ENCODE measurements at places on chromosomes 1 and 21.

GRCh38 chr21:45827302-45827692 lies 154.3 kb upstream of the COL6A1 start:
- no peak for DNase-seq

GRCh38 chr1:100869996-100870395 lies 24.6 kb downstream of the EXTL2 start:
- DNase-seq, result no peak

DNA sequence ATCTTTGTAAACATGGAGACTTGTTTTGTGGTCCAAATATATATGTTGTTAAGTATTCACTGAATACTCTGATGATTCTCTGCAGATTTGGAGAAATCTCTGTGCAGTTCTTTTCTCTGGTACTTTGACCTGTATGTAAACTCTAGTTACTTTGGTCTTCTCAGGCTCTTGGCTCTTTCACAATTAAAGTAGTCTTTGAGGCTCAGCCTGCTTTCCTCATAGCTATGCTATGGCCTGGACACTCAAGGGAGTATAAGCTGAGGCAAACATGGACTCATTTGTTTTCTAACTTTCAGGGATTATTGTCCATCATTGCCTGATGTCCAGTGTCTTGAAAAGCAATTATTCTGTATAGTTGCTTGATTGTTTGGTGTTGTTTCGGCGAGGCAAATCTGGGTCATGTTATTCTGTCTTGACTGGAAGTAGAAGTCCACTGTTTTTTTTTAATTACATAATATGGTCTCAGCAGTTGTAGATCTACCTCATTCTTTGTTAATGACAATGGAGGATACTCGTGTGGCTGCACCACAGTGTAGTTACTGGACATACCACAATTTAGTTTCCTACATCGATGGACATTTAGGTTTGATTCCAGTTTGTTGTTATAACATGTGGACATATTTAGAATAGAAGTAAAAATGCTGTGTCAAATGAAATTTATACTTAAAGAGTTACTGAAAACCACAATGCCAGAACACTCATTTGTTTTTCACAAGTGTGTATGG lies 9.2 kb downstream of the PTBP2 start:
- DNase-seq, result no peak

DNA sequence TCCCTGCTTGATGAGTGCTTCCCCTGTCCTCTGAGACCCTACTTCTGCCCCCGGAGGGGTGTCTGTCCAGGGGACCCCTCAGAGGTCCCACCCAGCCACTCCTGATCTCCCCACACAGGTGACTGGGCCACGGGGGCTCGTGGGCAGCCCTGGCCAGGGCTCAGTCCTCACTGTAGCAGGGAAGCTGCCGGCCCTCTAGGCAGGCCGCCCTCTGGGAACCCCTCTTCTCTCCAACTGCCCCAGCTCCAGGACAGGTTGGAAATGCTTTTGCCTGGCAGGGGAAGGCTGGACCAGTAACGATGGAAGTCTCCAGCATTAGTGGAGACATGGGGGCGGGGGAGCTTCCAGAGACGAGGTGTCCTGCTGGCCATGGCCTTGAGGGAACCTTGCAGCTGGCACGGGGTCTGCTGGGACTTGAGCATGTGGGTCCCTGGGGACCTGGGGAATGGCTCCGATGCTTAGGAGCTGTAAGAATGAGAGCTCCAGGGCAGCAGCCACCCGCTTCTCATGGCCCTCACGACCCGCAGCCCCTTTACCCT lies 3.1 kb upstream of the FNDC10 start:
- no peak for DNase-seq

- DNase-seq, result no peak
Measured at GRCh38 chr1:29470087-29470787, 233.9 kb downstream of the PTPRU start.

DNA sequence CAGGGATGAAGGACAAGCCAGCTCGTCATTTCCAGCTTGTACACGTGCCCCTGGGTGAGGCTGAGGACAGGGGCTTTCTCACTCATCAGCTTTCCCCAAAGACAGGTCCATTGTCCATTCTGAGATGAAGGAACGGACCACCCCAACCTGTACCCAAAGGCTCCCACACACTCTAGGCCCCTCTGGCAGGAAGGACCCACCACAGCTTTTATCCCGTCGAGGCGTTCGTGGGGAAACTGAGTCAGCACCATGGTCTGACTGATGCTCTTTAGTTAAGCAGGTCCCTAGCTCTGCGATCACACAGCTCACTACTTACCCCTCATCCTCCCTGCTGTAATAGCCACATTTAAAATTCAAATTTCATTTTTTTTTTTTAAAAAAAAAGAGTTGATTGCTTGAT lies 117.3 kb downstream of the AJAP1 start:
- no peak for DNase-seq

DNA sequence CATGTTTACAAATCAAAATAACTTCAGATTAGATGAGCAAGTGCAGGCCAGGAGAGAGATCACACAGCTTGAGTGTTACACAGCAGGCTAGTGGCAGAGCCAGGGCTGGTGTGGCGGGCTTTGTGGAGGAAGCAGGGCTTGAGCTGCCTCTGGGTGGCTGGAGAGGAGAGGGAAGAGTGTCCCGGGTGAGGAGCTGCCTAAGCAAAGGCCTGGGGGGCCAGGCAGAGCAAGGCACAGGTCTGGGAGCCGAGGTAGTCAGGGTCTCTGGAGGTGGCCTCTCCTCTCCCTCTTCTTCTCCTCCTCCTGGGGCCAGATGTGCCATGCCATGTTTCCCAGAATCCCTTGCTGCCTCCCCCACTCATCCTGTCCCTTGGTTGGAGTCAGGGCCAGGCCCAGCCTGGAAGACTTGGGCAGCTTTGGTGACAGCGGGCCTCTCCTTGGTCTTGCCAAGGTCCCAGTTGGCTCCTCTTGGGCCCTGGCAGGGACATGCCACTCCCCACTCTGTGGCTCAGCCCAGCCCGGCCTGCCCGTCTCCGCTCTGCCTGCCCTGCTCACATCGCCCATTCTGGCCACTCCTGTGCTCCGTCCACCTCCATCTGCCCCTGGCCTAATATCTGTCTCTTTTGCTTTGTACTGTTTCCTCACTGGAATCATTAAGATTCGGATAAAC lies 70.3 kb downstream of the PTPRU start:
- no peak for DNase-seq

- no peak for DNase-seq
Measured at GRCh38 chr1:212542761-212543187, 65.8 kb upstream of the ATF3 start.

DNA sequence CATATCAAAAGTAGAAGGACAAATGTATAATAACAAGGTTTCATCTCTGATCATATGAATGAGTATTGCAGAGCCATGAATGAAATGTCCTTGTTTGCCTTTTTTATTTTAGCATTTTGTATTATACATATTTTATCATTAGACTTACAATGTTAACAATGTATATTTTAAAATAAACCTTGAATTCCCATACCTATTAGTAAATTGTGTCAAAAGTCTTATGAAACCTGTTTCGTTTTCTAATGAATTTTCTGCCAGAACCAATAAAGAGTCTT lies 646 bp downstream of the DNAJB4 start:
- no peak for DNase-seq

GRCh38 chr1:180976732-180977357 lies 45.8 kb downstream of the STX6 start:
- no peak for DNase-seq

DNA sequence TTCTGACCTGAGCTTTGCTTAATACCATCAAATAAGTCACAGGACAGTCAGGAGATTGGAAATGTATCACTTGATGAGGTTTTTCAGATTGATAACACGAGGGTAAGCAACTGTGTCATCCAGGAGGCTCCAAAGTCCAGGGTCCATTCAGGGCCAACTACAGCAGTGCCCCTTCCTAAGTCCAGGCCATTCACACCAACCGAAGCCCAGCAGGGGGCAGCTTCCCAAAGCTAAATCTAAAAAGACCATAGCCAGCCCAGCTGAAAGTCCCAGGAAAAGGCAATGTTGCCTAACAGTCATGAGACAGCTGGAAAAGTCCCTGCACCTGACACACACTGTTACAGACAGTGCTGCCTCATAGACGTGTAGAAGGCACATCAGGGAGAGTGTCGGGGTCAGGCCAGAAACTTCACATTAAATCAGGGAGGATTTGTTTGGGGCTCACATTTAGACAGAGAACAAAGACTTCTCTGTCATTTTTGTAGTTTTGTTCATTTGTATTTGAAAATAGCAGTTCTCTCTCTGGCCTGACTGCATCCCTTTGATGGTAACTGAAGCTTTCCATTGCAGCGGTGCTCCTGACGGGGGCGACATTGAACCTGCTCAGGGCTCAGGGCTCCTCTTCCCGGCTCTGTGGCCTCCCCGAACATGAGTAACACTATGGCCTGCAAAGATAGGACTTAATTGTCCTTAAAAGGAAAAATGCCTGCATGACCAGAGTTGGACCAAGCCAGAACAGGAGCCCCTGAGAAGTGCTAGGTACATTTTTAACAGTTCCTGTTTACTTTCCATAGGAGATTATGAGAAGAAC lies 200.4 kb downstream of the NRIP1 start:
- no peak for DNase-seq

GRCh38 chr1:112317140-112317539 lies 78.9 kb upstream of the CTTNBP2NL start:
- no peak for DNase-seq

DNA sequence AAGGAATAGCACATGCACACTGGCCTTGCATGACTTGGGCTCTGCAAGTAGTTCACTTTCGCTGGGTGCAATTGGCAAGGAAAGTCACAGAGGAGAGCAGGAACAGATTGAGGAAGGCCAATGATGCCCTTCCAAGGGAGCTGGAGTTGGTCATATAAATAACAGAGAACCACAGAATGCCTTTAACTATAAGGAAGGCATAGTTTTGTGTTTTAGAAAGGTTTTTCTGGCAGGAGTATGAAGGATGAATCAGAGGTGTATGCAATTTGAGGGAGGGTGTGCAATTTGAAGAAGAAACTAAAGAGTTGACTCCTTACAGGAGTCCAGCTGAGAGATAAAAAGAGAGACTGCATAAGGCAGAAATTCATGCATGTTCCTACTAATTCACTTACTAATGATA lies 112.1 kb downstream of the PHTF1 start:
- no peak for DNase-seq

DNA sequence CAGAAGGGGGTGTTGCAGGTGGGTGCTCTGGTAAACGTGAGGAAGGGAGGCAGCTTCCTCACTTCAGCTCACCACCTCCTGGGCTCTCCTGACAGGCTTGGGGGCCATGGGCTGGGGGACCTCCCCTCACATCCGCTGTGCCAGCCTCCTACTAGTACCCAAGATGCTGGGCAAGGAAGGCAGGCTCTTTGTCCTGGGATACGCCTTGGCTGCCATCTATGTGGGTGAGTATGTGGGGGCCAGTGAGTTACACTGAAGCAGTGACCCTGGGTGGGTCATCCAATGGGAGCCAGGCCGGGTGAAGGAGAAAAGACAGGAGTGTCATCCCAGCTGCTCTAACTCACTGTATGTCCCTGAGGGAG lies 5.7 kb downstream of the DCST1 start:
- no peak for DNase-seq

- no peak for DNase-seq
Measured at GRCh38 chr1:54069791-54070170, 16.4 kb downstream of the TCEANC2 start.

- no peak for DNase-seq
Measured at GRCh38 chr21:36117286-36117741, 17.6 kb upstream of the CBR3 start.

DNA sequence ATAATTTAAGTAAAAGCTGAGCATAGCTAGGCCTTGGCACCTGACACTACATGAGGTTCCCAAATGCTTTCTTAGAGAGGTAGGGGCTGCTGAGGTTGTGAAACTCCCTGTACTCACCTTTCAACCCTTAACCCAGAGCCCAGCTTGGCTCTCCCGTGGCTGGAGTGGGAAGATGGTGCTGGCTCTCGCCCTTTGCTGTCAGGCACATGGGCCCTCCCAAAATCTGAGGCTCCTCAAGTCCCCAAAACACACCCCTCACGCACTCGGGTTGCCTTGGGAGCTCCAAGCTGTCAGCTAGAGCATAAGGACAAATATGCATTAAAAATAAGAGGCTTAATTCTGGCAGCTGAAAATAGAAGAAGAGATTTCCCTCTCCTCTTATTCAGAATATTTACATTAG lies 46.7 kb upstream of the PLPPR4 start:
- no peak for DNase-seq

- DNase-seq, result no peak
Measured at GRCh38 chr1:34806396-34806795, 13.6 kb downstream of the GJA4 start.

DNA sequence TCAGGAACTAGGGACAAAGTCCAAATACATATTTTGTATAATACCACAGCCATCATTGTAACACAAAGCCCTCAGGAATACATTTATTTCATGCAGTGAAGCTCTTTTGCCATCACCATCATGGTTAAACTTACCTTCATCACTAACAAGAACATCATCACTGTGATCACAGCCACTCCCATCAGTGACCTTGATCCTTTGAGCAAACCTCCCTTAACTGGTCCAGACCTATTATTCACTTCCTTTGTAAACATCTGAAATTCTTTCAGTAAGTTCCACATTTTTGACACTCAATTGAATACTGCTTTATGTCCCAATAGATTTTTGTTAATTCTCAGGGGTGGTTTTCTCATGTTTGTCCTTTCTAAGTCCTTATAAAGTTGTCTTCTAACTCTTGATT lies 16.2 kb upstream of the KPRP start:
- no peak for DNase-seq
